ENCODE measurements at places on chromosomes 16 and 17. TPM values are rescaled to one million over a fixed set of nuclear protein-coding genes. Genes with fewer than 3 reads are reported as not detected.

The PSMC3IP gene
- 18.7 TPM for total RNA-seq

- no peak for DNase-seq
Observed at GRCh38 chr16:23088018-23088417, 61.2 kb downstream of the USP31 start.

- DNase-seq: peak; percentile 97
Observed at GRCh38 chr17:835263-835662, 53.1 kb downstream of the MRM3 start.

DNA sequence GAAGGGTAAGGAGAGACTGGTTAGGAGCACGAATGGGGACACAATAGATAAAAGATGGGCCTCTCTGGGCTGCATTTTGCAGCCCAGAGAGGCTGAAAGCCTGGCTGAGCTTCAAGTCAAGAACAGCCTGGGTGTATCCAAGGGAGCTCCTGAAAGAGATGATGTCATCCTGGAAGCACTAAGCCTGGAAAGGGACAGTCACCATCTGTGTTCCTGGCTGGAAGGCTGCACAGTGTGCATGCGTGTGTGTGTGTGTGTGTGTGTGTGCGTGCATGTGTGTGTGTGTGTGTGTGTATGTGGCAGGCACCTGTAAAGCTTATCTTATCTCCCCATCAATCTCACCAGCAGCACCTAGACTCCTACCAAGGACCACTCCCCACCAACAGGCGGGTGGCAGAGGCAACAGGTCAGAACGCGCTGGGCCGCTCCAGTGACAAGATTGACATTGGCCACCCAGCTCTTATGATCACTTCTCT, 44.1 kb downstream of the COG7 start:
- peak; percentile 24 for DNase-seq

GRCh38 chr16:87818533-87819161, 50.7 kb downstream of the SLC7A5 start:
- no peak for DNase-seq

Data from RPMI7951 (cell line).